LNCaP clone FGC (cell line): ENCODE measurements at places on chromosomes 3 and 15.

DNA sequence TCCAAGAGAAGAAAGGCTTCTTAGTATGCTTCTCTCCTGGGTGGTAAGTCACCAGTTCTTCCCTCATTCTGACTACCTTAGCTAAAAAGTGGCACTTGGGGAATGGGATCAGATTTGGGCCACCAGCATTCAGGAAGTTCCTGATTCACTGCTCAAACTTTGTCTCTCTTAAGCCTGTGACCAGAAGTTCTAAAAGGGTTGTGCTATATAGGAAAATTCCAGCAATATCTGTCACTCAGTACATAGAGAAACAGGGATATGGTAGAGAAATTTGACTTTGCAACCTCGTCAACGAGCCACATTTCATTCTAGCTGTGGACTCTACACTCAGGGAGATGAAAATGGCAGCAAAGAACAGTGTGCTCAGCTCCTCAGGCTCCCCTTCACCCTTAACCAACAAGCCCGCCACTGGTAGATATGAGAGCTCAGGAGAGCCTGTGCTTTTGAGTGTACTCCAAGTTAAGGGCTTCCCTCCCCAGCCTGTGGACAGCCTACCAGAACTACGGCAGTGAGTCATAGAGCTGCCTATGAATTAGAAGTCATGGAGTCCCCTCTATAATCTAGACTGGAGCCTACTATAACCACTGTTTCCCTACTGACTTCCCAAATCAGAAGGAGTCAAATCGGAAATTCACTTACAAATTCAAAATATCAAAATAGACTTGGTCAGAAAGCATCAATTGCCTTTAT is 52.6 kb upstream of the MYO5C start:
- no peak for DNase-seq

DNA sequence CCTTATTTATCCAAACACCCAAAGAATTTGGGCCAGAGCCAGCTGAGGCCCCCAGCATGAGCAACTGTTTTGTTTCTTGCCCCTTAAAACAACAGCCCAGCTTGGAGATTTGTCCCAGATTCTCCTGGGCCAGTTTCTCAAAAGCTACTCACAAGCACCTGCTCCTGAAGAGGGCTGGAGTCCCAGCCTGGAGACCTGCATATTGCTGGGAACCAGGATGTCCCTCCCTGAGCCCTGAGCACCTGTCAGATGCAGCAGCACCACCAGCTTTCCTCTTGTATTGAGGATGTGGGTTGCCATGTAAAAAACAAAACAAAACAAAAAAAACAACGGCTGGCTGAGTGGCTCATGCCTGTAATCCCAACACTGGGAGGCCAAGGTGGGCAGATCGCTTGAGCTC is 7.0 kb upstream of the RFT1 start:
- no peak for DNase-seq

DNA sequence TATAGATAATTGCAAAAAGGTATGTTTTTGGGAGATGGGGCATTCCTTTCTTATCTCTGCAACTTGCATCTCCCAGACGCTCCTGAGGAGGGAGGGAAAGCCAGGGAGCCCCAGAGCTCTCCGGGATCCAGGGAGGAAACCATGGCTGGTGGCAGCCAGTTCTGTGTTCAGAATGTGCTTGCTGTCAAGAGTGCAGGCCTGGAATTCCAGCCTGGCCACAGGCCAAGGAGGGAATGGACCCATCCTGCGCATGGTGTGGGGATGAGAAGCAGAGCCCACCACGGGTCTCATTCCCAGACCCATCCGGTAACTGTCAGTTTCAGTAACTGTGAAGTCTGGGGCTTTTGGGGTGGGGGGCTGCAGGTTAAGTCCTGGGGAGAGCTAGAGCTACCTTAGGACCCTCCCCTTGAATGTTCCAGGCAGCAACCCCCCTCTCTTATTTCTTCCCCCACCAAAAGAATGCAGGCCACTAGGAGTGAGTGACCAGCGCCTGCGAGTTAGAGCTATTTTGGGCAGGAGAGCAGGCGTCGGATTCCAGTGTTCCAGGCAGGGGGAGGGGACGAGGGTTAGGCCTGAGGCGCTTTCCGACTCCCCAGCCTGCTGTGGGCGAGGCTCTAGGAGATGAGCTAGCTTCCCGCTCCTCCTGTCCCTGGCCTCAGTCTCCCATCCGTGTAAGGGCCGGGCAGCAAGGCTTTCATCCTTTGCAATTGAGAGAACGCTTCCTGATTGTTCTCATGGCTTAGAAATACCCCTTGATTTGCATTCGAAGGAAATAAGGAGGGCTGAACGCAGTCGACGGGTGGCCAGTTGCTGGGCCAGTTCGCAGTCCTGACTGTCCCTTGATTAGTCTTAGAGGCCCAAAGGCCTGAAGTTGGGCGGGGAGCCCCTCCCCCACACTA is 781 bp upstream of the DAG1 start:
- DNase-seq: peak; percentile 22

DNA sequence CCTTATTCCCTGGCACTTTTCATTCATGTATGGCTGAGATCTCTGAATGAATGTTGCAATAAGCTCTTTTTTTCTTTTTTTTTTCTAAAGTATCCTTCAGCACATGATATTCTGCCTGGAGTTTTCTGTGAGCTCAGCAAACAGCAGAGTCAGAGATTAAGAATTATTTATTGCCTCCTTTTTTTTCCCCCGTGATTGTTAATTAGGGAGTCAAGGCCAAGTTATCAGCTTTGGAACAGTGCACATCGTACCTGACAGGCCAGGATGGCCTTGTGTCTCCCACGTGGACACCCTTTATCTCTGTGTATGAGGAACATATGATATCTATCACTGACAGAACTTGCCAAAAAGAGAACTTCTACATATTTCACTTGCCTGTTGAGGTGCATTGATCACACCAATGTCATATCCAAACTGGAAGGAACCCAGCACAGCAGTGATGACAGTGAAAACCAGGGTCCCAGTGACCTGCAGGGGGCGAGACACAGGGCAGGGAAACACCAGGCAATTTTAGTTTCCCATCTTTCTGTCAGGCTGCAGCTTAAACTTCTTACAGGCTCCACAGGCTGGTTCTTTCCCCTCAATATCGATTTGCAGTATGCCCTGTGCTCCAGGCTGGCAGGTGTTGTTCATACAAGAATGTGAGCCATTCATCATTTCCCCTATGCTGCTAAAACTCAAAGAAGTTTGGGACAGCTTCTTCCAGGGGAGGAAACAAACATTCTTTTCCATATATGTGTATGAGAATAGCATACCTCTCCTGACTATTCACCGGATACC is 8.2 kb downstream of the SLC2A2 start:
- DNase-seq: no peak

GRCh38 chr15:40937762-40938535 is 8.8 kb downstream of the DLL4 start:
- DNase-seq: peak; percentile 92
